LoVo (cell line): ENCODE measurements at places on chromosomes 16 and 17.

DNA sequence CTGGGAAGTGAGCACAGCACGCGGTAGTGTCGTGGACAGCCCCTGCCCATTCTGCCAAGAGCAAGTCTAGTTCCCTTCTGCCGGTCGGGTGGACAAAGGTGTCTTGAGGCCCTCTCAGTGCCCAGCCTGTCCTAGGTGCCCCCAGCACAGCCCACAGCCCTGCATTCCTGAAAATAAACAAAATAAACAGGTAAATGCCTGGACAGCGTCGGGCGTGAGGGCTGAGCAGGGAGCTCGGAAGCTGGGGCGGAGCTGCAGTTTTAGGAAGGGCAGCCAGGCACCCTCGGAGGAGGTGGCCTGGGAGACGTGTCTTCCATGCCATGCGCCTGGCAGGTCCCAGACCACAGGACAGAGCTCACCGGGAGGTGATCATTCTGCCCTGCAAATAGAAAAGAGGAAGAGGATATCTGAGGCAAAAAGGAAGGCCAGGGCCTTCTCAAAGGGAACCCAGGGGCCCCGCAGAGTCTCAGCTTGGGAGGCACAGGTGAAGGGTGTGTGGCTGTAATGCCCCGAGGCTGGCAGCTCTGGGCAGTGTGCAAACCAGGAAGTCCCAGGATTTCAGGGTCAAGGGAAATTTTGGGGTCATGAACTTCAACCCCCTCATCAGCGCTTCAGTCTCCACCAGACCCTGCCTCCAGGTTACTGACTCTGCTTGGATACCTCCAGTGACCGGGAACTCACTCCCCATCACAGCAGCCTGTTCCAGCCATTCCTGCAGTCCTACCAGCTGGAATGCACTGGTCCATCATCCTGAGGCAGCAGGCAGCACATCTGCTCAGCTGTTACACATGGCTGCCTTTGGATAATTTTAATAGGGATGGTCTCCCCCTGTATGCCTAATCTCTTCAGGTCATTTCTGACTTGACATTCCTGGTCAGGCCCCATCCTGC, 1.7 kb downstream of the ZNF469 start:
- DNase-seq: no peak

- no peak for DNase-seq
Measured at GRCh38 chr16:55480228-55480655, 1.2 kb downstream of the MMP2 start.

- no peak for DNase-seq
Measured at GRCh38 chr16:89350701-89351380, 133.3 kb downstream of the ZNF778 start.

- DNase-seq: no peak
Measured at GRCh38 chr16:24075931-24076716, 180.0 kb upstream of the CACNG3 start.

DNA sequence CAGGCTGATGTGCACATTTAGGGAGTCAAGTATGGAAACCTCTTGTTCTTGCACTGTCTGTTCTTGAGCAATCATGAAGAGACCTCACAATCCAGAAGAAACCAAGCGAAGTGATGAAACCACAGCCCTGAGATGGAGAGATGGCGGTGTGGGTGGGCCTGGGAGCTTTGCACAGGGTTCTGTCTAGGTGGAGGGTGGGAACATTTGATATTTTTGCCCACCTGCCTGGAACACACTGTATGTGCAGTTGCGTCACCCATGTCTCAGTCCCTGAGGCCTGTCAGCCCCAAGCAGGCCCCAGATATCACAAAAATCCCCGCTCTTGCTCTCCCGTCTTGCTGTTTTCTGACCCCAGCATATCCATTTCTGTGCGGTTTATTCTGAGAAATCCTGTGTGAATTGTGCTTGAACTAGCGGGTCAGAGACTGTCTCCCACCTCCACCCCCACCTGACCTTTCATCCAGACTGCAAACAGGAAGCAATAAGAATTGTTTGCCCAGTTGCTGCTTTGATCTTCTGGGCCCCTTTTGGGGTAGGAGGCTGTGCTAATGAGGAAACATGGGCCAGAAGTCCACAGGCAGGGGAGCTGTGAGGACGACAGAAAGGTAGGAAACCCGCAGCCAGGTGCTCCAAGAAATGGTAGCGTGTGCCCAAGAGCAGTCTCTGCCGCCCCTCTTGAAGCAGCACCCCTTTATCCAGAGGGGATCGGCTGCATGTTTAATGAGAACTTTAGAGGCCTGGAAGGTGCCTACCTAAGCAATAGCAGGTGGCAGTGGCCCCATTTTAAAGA, 183.8 kb downstream of the CCDC182 start:
- no peak for DNase-seq

GRCh38 chr17:37650419-37651003, 7.3 kb upstream of the DDX52 start:
- DNase-seq: no peak

- DNase-seq: no peak
Measured at GRCh38 chr17:39181303-39181702, 15.3 kb upstream of the ARL5C start.

DNA sequence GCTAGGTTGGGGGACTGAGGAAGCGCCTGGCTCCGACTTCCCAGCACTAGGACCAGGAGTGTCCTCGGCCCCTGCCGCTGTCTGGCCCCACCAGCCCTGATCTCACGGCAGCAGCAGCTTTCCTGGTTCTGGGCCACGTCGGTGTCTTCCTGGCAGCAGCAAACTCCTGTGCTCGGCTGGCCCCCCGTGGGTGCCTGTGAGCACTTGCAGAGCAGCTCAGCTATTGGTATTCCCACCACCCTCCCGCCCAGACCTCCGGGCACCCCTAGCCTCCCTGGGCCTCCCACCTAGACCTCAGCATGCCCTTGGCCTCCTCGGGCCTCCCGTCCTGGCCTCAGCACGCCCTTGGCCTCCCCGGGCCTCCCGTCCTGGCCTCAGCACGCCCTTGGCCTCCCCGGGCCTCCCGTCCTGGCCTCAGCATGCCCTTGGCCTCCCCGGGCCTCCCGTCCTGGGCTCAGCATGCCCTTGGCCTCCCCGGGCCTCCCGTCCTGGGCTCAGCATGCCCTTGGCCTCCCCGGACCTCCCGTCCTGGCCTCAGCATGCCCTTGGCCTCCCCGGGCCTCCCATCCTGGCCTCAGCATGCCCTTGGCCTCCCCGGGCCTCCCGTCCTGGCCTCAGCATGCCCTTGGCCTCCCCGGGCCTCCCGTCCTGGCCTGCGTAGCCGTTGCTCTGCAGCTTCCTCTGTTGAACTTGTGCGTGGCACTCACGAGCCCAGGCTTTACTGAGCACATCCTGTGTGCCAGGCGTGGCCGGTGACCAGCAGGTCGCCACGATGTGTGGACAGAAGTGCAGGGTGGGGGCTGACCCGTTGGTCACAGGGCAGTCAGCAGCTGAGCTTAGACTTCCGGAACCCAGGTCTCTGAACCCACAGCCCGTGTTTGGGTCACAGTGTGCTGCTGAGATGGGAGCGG, 51.8 kb upstream of the ACSF3 start:
- DNase-seq: no peak
